Brain (organoid and tissue), 16 donors: ENCODE measurements at places on chromosomes 12 and 14.
A peak's percentile ranks its signal among the peaks of the same experiment; 100 is the strongest.

- no peak for DNase-seq
Observed at GRCh38 chr12:52074971-52075724, 4.4 kb upstream of the SMIM41 start.

DNA sequence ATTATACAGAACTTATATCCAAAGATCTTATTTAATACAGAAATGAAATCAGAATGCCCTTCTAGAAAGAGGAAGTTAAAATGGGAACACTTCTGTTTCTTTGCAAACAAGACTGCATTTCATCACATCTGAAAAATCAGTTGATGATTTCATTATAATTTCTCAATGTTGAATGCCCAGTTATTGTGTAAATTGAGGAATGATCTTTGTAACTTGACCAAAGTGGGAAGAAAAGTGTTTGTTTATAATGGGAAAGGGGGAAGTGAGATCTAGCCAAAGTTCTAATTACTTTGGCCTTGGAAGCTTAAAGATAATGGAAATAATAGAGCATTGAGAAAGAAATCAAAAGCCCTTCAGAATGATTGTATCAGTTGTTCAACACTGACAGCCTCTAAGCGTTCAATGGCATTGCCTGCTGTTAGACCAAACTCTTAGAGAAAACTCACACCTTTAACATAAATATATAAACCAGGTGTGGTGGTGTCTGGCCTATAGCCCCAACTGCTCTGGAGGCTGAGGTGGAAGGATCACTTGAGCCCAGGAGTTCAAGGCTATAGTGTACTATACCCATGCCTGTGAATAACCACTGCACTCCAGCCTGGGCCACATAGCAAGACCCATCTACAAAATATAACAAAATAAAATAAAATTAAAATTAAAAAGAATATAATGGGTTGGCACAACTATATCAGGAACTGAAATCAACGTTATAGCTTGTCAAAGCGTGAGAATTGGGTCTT is 9.9 kb upstream of the LYZ start:
- DNase-seq: no peak

- DNase-seq: peak; percentile 73
Observed at GRCh38 chr12:52391618-52392002, 6.2 kb upstream of the KRT84 start.

GRCh38 chr12:69492739-69493138 is 22.6 kb downstream of the FRS2 start:
- no peak for DNase-seq

DNA sequence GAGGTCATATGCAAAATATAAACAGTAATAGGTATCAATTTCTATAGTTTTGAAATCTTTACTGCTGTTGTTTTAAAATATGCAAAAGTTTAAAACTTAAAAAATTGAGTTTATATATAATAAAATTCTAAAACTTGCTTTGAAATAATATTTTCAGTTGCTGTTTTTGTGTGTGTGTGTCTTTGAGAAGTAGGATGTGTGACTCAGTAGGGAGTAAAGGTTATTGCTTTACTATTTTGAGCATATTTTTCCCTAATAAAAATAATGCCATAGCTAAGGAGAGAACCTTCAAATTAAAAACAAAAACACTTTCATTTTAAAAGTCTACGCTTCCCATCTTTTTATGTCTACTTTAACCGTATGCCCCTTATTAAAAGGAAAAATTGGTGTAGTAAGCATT is 238.1 kb downstream of the FBXL14 start:
- DNase-seq: no peak
